ENCODE measurements at places on chromosomes 11 and 22.

DNA sequence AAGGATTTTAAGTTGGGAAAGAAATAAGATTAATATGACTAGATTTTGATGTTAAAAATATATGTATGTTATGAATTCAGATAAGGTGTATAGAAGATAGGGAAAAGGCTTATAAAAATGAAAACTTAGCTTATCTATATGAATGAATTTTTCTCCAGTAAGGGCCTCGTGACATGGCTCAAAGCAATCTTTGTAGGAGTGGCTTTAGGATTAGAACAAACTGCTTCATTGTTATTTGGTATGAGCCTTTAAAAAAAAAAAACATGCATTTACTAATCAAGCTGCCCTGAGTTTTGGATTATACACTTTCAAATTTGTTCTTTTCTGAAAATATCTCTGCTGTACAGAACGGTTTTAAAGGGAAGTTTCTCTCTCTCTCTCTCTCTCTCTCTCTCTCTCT lies 905.9 kb downstream of the OPCML start:
- no peak for DNase-seq

DNA sequence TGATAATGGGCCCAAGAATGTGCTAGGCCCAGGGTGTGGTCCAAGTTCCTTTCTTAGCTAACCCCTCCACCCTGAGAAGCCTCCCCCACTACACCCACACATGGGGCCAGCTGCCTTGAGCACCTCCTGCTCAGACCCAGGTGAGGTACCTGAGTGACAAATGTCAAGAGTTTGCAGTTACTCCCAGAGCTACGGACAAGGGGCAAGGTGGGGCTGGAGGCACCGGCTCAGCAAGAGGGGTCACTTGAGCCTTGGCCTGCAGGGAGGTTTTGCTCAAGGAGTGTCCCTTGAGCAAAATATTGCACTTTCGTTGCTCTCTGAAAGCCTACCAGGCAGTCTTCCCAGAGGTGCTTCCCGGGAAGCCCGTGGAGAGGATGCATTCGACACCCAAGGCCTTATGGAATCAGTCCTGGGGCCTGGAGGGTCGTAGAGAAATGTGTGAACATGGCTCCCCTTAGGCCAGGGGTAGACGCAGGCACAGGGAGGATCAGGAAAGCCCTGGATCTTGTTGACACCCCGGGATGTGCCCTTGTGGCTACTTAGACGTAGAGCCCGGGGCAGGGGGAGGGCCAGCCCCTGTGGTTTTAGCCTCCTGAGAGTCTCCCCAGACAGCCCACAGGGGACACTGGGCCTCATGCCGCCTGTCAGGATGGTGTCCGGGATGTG lies 114.2 kb downstream of the KCNQ1 start:
- no peak for DNase-seq

- DNase-seq, result no peak
Measured at GRCh38 chr22:17597217-17597616, 31.3 kb downstream of the ATP6V1E1 start.

DNA sequence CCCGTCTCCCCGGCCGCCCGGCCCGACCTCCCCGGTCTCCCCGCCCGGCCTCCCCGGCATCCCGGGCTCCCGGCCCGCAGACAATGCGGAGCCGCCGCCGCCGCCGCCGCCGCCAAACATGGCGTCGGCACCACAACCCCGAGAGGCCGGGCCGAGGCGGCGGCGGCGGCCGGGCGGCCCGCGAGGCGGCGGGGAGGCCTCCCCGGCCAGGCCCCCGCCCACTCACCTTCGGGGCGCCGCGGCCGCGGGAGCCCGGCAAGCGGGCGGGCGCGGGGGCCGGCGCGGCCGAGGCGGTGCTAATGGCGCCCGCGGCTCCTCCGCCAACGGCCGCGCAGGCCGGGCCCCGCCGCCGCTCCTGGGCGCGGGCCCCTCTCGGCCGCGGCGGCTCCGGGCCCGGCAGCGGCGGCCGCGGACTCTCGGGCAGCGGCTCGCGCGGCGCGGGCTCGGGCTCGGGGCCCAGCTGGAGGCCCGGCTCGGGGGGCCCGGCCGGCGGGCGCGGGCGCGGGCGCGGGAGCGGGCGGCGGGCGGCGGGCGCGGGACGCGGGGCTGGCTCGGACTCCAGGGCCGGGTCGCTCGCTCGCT lies 311 bp downstream of the BRD1 start:
- peak; percentile 26 for DNase-seq

- DNase-seq, result no peak
Measured at GRCh38 chr11:43573873-43574272, 106.7 kb upstream of the HSD17B12 start.

GRCh38 chr11:100776212-100776896 lies 89.3 kb downstream of the ARHGAP42 start:
- peak; percentile 32 for DNase-seq

DNA sequence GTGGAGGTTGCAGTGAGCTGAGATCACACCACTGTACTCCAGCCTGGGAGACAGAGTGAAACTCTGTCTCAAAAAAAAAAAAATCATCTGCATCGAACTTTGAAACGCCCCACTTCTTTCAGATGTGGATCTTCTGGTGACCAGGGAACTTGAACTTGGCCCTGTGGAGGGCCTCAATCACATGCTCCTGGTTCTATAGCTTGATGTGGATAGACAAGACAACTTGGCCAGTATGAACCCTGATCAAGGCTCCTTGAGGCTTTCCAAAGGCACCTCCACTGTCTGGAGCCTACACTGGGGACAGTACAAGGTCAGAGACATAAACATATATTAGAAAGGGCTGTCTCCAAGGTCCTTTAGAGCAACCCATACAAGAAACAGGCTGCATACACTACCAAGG lies 30.6 kb downstream of the RAB30 start:
- no peak for DNase-seq

DNA sequence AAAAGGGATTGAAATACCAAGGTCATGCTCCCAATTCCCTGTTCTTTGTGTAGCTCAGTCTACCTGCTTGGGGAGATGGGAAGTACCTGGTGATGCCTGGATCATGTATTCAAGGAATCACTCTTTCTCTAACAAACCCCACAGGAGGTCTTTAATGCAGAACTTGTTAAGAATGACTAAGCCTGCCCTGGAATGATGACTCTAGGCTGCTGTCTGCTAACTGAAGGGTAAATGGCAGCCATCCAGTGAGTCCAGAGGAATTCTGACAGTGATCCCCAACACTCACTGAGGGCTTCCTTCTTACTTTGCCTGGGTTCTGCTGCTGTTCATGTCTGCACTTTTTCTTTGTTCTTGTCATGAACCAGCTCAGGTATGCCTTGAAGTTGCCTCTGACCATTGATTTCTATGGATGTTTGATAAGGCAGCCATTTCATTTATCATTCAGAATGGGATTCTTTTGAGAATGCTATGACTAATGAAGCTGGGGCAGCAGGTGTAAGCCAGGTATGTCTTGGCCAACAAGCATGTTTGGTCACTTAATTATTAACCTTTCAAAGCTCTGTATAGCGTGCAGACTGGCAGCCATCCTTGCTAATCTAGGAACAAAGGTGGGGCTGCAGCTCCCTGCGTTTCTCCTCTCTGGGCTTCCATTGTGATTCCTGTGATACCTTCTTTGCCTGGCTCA lies 11.4 kb downstream of the PRSS23 start:
- no peak for DNase-seq

GRCh38 chr22:33426451-33426850 lies 368.3 kb upstream of the SYN3 start:
- no peak for DNase-seq

All from renal cortex interstitium (tissue), 15 donors.